ENCODE measurements at places on chromosomes 2 and 18.

DNA sequence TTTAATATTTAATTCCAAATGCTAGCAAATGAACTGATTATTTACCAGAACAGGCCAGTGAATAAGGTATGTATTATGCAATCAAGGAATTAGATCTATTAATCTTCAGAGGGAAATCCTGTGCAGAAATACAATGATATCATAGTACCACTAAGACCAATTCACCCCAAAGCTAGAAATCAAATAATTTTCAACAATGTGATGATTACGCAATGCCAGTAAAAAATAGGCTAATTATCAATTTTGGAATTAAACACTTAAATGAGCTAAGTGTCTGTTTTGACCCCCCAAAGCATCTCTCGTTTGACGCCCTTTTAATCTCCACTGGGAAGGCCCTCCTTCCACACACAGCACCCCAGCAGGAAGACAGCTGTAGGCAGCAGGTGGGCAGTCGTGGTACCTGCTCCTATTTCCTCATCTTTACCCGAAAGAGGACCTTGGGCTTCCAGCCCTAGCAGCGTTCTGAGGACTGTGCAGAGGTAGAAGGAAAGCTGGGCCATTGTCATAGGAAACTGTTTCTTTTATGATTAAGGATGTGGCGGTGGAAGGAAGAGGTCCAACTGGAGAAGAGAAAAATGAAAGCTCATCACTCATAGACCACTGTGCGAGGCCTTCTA, 84.7 kb downstream of the MBP start:
- DNase-seq = no peak

DNA sequence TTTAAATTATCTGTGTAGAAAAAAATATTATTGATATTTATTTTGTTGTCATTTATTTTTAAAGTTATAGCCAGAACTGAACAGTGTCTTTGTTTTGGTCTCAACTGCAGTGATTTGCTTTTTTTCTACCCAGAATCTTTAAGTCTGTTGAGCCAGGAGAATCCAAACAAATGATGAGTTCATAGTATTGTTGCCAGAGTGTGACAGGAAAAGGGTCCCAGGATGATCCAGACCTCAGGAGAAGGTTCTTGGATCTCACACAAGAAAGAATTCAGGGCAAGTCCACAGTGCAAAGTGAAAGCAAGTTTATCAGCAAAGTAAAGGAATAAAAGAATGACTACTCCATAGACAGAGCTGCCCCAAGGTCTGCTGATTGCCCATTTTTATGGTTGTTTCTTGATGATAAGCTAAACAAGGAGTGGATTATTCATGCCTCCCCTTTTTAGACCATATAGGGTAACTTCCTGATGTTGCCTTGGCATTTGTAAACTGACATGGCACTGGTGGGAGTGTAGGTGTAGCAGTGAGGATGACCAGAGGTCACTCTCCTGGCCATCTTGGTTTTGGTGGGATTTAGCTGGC, 127.1 kb downstream of the AGPS start:
- no peak for DNase-seq

DNA sequence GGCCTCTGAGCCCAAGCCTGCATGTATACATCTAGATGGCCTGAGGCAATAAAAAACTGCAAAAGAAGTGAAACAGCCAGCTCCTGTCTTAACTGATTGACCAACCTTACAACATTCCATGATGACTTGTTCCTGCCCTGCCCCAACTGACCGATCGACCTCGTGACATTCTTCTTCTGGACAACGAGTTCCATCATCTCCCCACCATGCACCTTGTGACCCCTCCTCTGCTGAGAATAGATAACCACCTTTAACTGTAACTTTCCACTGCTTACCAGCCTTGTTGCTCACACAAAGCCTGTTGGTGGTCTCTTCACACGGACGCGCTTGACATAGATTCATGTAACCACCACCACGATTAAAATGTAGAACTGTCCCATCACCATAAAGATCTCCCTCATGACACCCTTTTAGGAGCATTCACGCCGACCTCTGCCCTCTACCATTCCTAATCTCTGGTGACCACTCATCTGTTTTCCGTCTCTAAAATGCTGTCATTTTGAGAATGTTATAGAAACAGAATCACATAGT, 120.1 kb upstream of the REV1 start:
- no peak for DNase-seq

- no peak for DNase-seq
Measured at GRCh38 chr2:11955884-11956291, 209.5 kb downstream of the LPIN1 start.

- DNase-seq = no peak
Measured at GRCh38 chr2:43455731-43456642, 139.9 kb downstream of the THADA start.
